Ammon's horn (tissue), 1 donor: ENCODE measurements at places on chromosomes 2 and 18.
A peak's percentile ranks its signal among the peaks of the same experiment; 100 is the strongest.

- DNase-seq: no peak
These were observed 76.8 kb downstream of the ALPK2 start for GRCh38 chr18:58552057-58552461.

- DNase-seq: no peak
These were observed 21.0 kb downstream of the SEMA4F start for GRCh38 chr2:74675090-74675489.

DNA sequence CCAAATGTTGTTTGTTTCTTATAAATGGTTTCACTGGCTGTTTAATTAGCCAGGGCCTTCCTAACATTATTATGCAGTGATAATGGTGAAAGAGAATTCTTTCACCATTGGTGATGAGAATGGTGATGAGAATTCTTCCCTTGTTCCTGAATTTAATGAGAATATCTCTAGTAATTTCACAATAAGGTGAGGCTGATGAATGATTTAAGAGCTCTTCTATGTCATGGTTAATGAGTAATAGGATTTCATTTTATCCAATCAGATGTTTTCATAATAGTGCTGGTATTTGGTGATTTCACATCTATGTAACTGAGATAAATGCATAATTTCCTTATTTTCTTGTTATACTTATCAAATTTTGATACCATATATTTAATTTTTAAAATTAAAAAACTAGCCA, 535.7 kb upstream of the ZEB2 start:
- DNase-seq: no peak

DNA sequence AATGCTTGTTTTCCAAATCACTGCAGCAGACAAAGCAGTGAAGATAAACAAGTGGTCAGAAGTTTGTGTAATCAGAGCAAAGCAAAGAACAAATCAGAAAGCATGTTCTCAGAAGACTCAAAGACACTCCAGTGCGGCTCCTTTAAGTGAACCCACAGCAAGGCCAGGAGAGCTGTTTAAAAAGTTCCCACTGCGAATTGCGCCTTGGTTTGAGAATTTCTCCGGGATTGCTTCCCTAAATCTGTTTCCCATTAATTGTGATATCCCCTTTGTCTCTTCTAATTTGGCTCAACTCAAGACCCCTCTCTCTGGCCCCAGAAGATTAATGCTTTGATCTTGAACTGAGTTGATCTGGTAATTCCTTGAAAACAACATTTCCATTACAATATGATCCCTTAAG, 122.4 kb upstream of the BCL2L11 start:
- DNase-seq: no peak

- DNase-seq: no peak
These were observed 85.4 kb downstream of the XDH start for GRCh38 chr2:31329081-31329625.

DNA sequence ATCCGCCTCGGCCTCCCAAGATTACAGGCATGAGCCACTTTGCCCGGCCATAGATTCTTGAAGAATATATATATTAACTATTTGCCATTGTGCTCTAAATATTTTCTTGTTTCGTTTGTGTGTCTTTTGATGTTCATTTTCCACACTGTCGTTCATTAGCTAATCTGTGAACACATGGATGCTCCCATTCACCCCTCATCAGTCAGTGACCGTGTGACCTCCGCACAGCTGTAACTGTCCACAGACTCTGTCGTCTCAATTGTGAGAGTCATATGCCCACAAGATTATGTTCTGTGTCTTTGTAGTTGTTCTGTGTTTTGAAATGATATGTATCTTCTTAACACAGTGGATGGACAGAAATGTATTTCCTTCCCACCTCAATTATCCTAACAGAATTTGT, 29.6 kb downstream of the RAMP1 start:
- DNase-seq: no peak

- no peak for DNase-seq
These were observed 167.4 kb downstream of the TRABD2A start for GRCh38 chr2:84713441-84713840.

GRCh38 chr18:46475390-46475752, 181.6 kb downstream of the LOXHD1 start:
- no peak for DNase-seq

GRCh38 chr2:40428439-40428838, 23.5 kb downstream of the SLC8A1 start:
- DNase-seq: no peak

- DNase-seq: no peak
These were observed 117.7 kb downstream of the RBMS1 start for GRCh38 chr2:160375802-160376469.

GRCh38 chr2:24237313-24237712, 62.5 kb downstream of the FAM228A start:
- DNase-seq: no peak

DNA sequence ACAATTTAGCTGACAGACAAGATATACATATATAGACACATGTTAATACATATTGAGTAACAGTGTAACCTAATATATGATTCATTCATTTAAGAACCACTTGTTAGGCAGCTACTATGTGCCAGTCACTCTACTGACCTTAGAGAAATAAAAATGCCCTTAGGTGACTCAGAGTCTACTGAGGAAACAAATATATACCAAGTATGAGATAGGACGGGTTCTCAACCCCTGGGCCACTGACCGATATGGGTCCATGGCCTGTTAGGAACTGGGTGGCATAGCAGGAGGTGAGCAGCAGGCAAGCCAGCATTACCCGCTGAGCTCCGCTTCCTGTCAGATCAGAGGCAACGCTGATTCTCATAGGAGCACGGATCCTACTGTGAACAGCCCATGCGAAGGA, 14.8 kb downstream of the STRN start:
- DNase-seq: no peak

DNA sequence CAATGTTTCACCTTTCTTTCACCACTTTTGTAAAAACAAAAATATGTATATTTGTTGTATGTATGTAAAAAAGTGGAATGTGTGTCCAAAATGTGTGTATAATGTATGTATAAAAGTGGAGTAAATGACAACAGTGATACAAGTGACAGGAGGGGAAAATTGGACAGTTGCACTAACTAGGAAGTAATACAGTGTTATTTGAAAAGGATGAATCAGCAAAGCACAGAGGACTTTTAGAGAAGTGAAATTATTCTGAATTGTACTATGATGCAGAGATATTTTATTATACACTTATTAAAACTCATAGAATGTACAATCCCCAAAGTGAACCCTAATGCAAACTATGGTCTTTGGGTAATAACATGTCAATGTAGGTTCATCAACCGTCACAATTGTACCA, 331.3 kb upstream of the CNTNAP5 start:
- DNase-seq: no peak

DNA sequence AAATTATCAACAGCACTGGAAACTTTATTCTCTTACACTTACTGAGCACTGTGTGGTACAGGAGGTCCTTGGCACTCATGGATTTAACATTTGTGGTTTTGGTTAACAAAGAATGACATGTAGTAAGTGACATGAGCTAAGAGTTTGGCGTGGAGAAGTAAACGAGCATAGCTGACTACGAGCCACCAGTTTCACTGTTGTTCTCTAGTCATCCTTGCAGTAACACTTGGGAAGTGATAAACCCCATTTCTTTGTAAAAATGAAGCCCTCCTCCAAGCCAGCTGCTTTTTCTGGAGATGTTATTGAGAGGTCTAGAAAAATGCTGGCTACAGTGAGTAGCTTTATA, 32.7 kb downstream of the QPCT start:
- DNase-seq: no peak

- no peak for DNase-seq
These were observed 142.4 kb downstream of the SOCS6 start for GRCh38 chr18:70431203-70431624.

DNA sequence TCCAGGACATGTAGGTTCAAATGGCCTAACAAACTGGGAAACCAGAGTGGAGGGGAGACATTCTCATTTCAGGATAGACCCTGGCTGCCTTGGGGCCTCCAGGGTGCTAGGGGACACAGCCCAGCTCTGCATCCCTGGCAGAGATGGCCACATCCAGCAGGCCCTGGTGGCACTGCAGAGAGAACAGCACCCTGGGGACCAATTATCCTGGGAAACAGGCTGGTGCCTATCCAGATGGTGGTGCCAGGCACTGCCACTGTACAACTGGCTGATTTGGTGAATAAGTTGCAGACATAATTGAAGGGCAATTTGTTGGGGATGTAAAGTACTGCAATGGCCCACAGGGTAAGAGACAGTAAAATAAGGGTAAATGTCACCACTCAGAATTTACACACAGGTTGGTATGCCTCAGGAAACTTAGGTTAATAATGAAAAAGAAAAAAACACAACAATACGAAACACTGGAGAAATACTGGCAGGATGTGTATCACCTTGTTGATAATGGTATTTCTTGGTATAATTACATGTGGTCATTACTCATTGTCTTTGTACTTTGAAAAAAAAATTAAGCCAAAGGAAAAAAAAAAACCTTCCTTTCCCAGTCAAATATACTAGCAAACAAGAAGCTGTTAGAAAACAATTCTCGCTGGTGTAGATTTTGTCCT, 12.8 kb upstream of the SFTPB start:
- DNase-seq: peak; percentile 34

- DNase-seq: no peak
These were observed 101.7 kb upstream of the ZFP36L2 start for GRCh38 chr2:43328133-43328532.

- DNase-seq: no peak
These were observed 232.8 kb downstream of the DYM start for GRCh38 chr18:49227441-49228165.

DNA sequence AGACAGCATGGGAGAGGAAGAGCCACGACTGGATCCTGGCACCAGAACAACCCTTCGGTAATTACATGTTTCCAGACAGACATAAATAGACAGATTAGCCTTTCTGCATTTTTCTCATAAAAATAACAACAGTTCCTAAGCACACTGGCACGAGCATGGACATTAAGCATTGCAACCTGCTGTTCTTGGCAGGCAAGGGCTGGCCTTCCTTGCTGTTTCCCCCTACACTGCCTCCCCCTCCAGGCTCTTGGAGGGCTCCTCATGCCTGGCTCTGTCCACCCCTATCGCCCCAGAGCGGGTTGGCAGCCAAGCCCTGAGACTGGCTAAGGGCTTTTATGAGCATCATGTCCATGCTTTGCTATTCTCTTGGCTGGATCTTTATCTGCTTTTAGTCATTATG, 89.6 kb downstream of the TTC32 start:
- DNase-seq: no peak

DNA sequence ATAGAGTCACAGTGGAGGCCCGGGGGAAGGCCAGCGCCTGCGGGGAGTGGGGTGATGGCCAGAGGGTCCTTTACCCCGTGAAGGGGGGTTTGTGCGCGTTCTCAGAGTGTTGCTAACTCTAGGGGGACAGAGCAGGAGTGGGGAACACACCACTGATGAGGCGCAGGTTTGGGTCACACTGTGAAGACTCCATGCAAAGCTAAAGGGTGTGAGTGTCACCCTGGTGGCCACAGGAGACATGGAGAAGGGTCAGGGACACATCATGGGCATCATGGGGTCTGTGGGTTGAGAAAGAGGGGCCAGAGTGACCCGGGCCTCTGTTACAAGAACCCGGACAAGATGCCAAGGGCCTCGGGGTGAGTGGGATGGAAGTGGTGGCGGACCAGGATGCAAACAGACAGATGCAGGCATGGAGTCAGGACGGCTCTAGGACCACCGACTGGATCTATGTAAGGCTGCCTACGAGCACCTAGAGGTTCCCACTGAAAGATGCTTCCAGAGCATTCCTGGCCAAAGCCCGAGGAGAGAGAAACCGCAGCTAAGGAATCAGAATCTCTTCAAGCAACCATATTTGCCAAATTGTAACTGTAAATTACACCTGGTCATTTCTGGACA, 84.3 kb downstream of the PXDN start:
- DNase-seq: no peak

DNA sequence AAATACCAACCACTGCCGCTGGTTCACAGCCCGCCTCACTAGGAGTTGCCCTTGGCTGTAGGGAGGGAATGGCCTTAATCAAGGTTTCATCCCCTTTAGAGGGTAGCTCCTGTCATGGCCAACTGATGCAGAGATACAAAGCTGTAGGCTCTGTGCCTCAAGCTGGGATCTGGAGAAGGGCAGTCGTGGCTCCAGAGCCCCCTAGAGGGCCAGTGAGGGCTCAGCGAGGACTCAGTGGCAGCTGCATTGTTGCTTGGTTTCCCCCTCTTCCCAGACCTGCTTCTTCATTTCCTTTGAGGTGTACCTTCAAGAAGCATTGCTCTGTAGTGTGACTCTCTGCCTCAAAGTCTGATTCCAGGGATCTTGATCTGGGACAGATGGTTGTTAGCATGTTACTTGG, 302.1 kb downstream of the LPIN1 start:
- no peak for DNase-seq

DNA sequence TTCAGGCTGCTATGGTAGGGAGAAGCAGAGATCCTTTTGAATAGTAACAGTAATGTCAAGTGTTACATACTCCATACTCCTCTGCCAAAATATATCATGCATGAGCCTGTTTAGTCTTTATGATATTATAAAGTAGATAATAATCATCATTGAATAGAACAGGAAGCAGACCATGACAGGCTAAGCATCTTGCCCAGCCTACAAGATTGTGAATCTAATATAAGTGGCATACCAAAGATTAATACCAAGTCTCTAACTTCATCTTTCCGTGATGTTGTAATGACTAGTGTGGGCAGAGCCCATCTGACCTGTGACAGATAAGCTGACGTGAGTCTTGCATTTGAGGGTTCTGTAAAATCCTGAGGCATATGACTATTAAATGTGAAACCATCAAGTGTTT, 13.1 kb downstream of the NDUFB3 start:
- DNase-seq: no peak

GRCh38 chr2:240777456-240778212, 42.4 kb downstream of the KIF1A start:
- DNase-seq: no peak

- DNase-seq: no peak
These were observed 157.0 kb downstream of the NYAP2 start for GRCh38 chr2:225556461-225556860.

DNA sequence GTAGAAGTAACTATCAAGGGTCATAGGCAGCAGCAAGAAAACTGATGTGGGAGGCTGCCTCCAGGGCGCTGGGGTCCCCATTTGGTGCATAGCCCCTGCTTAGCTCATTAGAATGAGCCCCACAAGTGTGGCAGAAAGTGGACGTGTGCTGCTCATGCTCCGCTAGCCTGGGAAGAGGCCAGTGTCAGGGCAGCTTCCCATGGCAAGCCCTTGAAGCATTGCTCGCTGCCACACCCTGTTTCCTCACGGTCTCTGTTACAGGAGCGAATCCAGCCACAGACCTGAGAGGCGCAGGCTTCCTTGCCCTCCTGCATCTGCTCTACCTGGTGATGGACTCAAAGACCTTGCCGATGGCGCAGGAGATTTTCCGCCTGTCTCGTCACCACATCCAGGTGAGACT, 22.5 kb downstream of the ELMOD3 start:
- no peak for DNase-seq

- DNase-seq: no peak
These were observed 7.4 kb upstream of the MGAT4A start for GRCh38 chr2:98738304-98738703.
